ENCODE measurements at places on chromosomes 5 and 9.

- DNase-seq: no peak
These were observed 134.6 kb upstream of the RASEF start for GRCh38 chr9:83197591-83197990.

- DNase-seq: no peak
These were observed 288.1 kb upstream of the PANK3 start for GRCh38 chr5:168867241-168867640.

GRCh38 chr5:56026863-56027300, 32.1 kb upstream of the IL6ST start:
- DNase-seq: peak; percentile 86

DNA sequence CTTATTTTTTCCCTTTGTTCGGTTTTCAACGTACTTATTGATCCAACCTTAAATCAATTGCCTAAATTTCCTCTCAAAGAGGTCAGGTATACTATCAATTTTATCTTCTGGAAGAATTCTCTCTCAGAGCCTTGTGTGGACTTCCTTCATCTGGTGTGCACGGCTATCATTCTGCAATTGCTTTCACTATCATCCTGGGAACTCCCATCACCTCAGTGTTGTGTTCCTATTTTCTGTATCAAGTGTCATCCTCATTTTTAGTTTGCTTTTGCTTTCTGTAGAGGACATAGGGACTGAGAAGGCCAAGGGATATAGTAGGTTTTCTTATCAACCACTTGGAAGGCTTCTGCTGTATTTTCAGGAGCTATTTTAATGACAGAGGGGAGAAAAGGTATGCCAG, 11.3 kb downstream of the STOM start:
- no peak for DNase-seq

DNA sequence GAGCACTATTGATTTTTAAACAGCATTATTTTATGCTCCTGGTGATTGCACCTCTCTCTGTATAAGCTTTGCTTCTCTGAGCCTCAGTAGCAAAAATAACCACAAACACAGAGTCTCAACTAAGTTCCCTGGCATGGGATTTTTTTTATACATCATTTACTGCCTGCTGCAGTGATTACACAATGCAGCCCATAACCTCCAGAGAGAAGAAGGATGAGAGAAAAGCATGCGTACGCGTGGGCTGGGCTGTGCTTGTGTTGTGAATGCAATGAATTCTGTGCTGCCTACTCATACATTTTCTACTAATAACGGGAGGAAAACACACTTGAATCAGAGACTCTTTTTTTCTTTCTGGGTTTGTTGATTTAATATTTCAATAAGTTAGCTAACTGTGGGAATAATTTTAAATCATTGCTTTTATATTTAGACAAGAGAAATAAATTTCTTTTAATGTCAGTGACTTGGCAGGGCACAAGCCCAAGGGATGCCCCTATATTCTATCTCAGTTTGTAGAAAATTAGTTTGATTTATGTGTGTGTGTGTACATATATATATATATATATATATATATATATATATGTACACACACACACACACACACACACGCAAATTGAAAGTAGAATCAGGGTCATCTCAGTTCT, 351.5 kb downstream of the MED10 start:
- DNase-seq: no peak

- no peak for DNase-seq
These were observed 56.7 kb downstream of the MAMDC2 start for GRCh38 chr9:70100362-70100761.

- no peak for DNase-seq
These were observed 4.2 kb upstream of the GDNF start for GRCh38 chr5:37844009-37844408.

- peak; percentile 82 for DNase-seq
These were observed 44.2 kb downstream of the PSMB7 start for GRCh38 chr9:124370896-124371582.

DNA sequence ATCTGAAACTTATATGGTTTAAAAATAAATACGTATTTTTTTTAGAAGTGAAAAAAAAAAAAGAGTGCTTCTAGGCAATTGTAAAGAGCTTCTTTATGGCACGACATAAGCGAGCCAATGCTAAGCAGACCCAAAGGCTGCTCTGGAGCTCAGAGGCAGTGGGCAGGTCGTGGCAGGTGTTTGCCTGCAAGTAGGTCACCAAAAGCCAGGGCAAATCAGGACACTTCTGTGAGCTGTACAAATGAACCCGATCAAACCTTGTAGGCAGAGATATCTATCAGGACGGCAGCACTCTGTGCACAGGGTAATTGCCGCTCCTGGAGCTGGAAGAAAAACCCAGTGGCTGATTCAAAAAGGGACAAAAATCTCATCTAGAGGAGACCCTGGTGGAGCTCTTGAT, 75.9 kb downstream of the IRX2 start:
- DNase-seq: no peak

- no peak for DNase-seq
These were observed 238.8 kb downstream of the PDE4D start for GRCh38 chr5:59654691-59655090.

DNA sequence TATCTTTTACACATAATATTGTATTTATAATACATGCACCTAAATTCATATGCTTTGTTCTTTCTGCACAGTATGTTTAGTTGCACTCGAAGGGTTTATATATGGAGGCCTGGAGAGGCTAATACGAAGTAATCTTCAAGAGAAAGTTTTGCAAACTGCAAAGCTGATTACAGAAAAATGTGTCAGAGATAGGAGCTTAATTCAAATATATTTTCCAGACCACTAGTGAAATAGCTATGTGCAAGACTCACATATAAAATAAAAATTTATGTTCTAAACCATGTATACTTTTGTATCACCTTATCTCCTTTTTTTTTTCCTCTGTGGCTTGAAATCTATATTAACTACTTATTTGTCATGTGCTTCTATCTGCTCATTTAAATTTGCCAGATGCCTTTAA, 313.8 kb downstream of the EFNA5 start:
- no peak for DNase-seq

- no peak for DNase-seq
These were observed 261.4 kb upstream of the KLF4 start for GRCh38 chr9:107750741-107751566.

DNA sequence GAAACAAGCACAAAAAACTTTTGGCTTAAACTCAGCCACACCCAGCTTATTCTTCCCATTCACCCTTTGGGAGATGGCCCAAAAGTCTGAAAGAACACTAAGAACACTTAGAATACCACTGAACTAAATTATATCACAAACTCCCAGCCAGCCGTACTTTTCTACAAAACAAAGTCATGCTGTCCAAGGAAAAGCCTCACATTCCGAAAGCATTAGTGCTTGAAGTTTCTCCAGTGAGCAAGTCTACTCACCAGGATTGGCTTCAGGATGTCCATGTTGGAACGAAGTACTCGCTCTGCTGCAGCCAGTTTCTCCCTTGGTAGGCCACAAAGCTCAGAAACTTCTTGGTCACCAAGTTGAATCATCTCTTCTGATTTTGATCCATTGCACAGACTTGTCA, 69.7 kb downstream of the ABCA1 start:
- DNase-seq: no peak

- DNase-seq: no peak
These were observed 615.0 kb upstream of the CHD1 start for GRCh38 chr5:99543841-99544240.

DNA sequence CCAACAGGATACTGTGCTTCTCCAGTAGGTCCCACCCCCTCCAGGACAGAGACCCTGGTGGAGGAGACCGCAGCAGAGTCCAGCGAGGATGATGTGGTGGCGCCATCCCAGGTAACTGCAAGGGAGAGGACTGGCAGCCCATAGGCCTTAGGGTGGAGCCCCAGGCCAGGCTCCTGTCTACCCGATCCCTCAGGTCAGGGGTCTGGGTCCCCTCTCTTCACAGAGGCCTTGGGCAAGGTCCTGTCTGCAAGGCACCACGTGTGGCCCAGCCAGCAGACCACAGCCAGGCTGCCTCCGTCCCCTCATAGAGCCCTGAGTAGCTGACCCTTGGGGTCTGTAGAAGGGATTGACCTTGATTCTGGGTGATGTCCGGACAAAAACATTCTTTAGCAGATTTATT, 20.0 kb downstream of the CD74 start:
- DNase-seq: no peak

- DNase-seq: no peak
These were observed 28.0 kb downstream of the RFK start for GRCh38 chr9:76366275-76366674.

DNA sequence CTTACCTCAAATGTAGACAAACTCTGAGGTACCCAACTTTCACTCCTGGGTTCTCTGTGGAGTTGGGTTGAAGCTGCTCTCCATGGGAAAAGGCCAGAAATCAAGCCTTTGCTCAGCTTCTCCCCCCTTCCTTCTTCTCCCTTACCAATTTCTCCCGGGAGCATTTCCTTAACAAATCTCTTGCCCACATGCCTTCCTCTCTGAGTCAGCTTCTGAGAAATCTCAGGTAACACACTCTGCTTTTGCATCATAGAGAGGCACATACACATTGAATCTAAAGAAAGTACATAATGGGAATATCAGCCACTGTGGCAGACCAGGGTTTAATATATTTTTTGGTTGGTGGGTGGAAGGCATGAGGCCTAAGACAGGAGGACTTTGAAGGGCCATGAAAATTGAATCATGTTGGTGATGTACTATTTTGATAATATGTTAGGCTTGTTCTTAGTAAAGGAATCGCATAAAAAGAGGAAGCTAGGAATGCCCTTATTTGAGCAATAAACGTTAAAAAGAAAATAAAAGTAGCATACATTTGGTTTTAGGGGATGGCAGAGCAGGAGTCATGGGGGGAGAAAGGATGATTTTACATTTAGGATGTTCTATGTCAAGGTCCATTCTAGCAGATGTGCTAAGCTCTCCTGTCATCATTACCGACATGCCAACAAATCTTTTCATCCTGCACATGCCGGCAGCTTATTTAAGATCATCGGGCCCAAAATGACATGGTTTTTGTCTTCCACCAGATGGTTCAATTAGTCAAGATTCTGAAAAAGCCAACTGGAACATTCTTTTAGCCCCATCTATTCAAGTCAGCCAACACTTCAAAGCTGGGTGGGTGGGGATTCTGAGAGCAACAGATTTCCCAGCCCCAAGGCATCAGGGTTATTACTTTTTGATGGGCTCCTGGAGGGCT, 199.5 kb upstream of the CLINT1 start:
- no peak for DNase-seq

DNA sequence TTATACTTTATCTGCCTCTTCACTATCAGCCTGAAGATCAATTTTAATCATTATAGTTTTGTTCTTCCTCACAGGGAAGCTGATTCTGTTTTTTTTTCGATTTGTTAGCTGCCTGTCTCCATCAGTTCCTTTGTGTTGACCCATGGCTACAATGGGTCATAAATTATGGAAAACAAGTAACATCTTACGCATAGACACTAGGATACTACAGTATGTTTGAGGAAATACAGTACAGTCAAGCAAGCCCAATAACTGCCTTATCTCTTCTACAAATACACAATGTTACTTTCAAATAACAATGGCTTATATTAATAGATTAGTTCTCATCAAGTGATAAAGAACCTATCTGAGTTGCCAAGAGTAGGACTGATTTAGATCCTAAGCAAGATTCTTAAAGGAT, 160.5 kb upstream of the FREM1 start:
- no peak for DNase-seq

GRCh38 chr5:82470185-82470994, 192.2 kb upstream of the RPS23 start:
- DNase-seq: no peak

DNA sequence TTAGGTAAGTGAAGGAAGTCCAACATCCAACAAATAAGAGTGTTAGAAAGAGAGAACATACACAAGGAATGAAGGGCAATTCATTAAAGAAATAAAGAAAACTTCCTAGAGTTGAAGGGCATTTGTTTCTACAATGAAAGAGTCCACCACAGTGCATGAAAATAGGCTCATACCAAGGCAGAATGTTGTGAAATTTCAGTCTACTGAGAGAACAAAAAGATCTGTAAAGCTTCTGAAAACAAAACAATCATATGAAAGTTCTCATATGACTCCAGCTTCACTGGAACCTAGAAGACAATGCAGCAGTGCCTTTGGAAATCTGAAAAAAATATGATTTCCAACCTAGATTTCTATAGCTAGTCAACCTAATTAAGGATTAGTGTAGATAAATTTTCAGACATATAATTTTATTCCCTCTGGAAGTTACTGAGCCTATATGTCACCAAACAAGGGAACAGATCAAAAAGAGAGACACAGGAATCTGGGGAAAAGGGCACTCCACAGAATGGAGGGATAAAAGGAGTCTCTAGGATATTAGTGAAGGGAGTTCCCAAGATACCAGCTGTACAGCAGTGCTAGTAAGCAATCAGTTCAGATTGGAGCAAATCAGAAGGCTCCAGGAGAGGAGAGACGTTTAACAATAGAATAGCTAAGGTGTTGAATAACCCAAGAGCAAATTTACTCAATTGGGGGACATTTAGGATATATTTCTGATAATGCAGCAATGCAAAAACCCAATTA, 5.8 kb downstream of the C5orf58 start:
- DNase-seq: no peak

- no peak for DNase-seq
These were observed 19.5 kb downstream of the ACTL7B start for GRCh38 chr9:108836319-108836718.

DNA sequence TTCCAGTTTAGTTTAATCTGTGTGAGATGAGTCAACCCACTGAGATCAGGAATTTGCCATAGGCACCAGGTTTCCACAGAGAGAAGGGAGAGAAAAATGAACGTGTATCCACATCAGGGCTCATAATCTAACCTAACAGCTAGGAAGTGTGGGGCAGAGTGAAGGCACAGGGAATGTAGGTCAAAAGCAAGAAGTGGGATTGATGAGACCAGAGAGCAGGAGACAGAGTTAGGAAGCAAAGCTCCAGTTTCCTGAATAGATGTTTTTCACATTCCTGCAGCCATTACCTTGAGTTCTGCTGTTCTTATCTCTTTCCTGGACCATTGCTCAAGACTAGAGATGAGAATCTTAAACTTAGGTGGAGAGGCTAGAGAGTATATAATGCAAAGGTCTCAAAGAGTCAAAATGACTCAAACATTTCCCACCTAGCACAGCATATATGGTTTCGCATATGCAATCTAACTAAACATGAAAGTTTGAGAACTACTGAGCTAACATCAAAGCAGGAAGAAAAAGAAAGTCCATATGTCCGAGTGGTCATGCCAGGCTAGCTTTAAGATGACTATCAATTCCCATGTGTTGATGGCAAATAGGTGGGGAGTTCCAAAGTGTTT, 41.1 kb upstream of the GNAQ start:
- no peak for DNase-seq

GRCh38 chr5:81789033-81789432, 38.1 kb upstream of the SSBP2 start:
- DNase-seq: no peak

- peak; percentile 91 for DNase-seq
These were observed 11.6 kb upstream of the IL12B start for GRCh38 chr5:159341906-159342310.

DNA sequence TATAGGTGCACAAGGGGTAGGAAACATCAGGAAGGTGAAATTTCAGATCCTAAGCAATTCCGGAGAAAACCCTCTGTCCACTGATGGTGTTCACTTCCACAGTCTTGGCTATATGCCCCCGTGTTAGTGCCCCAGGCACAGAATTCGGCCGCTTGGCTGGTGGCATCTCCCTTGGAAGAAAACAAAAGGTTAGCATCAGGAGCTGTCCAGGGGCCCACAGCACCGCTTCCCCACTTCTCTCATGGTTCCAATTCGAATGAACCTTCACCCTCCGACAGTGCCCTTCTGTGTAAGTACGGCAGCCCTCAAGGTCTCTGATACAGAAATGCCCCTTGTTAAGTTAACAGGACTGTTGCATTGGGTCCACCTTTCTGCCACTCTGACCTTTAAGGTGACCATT, 409.0 kb downstream of the GADD45G start:
- no peak for DNase-seq

GRCh38 chr9:124854822-124855221, 1.6 kb downstream of the WDR38 start:
- DNase-seq: no peak
